ENCODE measurements at places on chromosomes 2 and 18. TPM values are rescaled to one million over a fixed set of nuclear protein-coding genes. Genes with fewer than 3 reads are reported as not detected.
A peak's percentile ranks its signal among the peaks of the same experiment; 100 is the strongest.

DNA sequence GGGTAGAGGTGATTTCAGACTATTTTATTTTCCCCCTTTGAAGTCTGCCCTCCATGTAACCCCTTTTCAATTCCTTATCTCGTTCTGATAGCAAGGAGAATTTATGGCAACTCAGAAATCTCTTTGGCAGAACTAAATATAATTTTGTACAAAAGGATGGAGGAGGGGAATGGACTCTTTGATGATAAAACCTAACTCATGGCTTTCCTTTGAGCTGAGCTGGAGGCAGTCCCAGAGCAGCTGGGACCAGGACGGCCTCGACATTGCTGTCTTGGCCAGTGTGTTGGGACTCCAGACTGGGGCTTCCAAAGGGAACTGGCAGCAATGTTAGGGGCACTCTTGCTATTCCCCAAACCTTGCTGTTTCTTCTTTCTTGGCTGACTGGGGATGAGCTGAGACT lies 47.7 kb downstream of the PAX8 start:
- no peaks in the 10 kb centered on the region for H3K27me3 ChIP-seq
- H3K36me3 ChIP-seq: no peaks in the 10 kb centered on the region
- no peaks in the 10 kb centered on the region for H3K4me1 ChIP-seq
- no peak overlapping the region for H3K27ac ChIP-seq
- no peak overlapping the region for H3K4me3 ChIP-seq

CYP27C1 gene
- not detected for total RNA-seq

- H3K27ac ChIP-seq: no peak overlapping the region
- no peaks in the 10 kb centered on the region for H3K36me3 ChIP-seq
- no peaks in the 10 kb centered on the region for H3K4me1 ChIP-seq
- no peak overlapping the region for H3K4me3 ChIP-seq
- no peak for DNase-seq
Observed at GRCh38 chr2:72395096-72395495, 247.4 kb upstream of the CYP26B1 start.

- no peak for DNase-seq
- no peaks in the 10 kb centered on the region for H3K4me1 ChIP-seq
- no peak overlapping the region for H3K4me3 ChIP-seq
- no peaks in the 10 kb centered on the region for H3K27me3 ChIP-seq
Observed at GRCh38 chr2:127040169-127040568, 66.8 kb downstream of the BIN1 start.

VAMP8 gene
- 145 TPM for total RNA-seq

ATP8B1 gene
- total RNA-seq: 22.0 TPM

DNA sequence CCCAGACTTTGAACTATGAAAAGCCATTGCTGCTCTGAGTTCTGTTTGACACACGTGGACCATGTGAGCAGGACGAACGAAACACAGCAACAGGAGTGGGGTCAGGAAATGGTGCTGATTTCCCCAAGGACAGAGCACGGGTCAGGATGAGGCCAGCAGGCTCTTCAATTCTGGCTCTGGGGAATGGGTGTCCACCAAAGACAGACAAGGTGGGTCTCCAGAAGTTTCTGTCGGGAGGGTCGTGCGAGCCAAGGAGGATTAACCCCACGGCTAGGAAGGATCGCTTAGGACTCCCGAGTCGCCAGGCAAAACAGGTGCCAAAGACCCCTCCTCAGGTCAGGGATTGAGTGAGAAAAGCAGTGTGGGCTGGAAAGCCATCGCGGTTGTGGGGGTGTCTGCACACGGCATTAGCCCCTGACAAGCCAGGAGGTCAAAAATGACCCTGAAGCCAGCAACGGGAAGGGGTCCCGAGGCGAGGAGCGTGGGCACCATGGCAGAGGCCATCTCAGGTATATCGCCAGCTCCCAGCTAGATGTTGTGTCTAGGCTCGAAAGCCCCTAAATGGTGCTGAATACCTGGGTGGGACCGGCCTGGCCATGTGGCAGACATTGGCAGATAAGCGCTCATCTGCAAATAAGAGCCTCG lies 213.9 kb upstream of the SALL3 start:
- no peak for DNase-seq
- no peak overlapping the region for H3K27ac ChIP-seq
- H3K36me3 ChIP-seq: no peaks in the 10 kb centered on the region
- peaks cover 10% of the 10 kb centered on the region for H3K27me3 ChIP-seq
- no peaks in the 10 kb centered on the region for H3K4me1 ChIP-seq
- H3K4me3 ChIP-seq: no peak overlapping the region

DNA sequence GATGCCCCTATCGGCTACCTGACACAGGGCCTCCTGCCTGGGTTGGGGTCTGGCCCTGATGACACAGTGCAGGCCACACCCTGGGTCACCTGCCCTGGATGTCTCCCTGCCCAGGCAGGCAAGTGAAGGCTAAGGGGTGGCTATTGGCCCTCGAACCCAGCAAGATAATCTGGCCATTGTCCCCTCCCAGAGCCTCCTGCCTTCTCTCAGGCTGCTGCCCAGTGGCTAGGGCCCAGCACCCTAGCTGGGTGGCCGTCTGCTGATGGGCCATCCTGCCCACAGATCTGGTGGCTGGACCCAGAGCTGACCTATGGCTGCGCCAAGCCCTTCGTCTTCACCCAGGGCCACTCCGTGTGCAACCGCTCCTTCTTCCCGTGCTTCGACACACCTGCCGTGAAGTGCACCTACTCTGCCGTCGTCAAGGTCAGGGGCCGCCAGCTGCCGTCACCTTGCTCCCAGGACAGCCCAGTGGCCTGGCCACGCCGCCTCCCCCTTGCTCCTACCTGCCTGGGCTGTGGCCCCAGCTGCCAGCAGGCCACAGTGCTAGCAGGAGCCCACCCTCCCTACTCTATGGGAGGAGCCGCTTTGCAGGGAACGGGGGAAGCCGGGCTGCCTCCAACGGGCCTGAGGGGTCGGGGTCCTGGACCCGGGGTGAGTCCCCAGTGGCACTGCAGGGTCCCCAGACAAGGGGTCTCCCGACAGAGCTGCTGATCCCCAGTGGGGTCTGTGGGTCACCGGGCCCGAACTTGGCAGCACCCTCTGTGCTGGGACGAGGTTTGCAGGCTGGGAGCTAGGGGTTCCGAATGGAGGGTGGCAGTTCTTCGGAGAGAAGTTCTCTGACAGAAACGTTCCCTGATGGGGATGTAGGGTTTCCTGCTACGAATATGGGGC lies 4.1 kb downstream of the RNPEPL1 start:
- peaks cover 44% of the 10 kb centered on the region for H3K36me3 ChIP-seq
- H3K4me1 ChIP-seq: peaks cover 38% of the 10 kb centered on the region
- H3K4me3 ChIP-seq: no peak overlapping the region
- peak; percentile 78 for DNase-seq
- H3K27ac ChIP-seq: no peak overlapping the region

NEUROD1 gene
- total RNA-seq: not detected

DNA sequence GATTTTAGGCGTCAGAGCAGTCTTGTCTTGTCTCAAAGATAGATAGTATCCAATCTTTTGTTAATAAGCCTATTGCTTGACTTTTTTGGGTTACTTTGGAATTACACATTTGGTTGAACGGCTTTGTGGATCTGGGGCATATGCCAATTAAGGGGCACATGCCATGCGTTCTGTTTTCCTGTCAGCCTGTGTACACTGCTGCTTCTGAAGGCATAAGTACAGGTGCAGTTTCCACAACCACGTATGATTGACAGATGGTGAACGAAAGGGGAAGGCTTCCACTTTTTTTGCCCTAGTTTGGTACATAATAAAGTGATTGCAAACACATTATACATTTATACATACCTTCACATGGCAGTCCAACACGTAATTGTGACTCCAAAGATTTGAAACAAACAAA lies 102.3 kb downstream of the RAPH1 start:
- H3K27me3 ChIP-seq: no peaks in the 10 kb centered on the region
- no peak for DNase-seq
- H3K4me3 ChIP-seq: no peak overlapping the region
- H3K36me3 ChIP-seq: peaks cover 34% of the 10 kb centered on the region

- no peak overlapping the region for H3K27ac ChIP-seq
- H3K36me3 ChIP-seq: no peaks in the 10 kb centered on the region
- no peaks in the 10 kb centered on the region for H3K4me1 ChIP-seq
Observed at GRCh38 chr18:12476955-12477354, 69.2 kb downstream of the PRELID3A start.

GRCh38 chr2:138213084-138213483 lies 248.8 kb downstream of the HNMT start:
- H3K27ac ChIP-seq: no peak overlapping the region
- H3K4me1 ChIP-seq: no peaks in the 10 kb centered on the region
- H3K36me3 ChIP-seq: no peaks in the 10 kb centered on the region
- no peak overlapping the region for H3K4me3 ChIP-seq

DNA sequence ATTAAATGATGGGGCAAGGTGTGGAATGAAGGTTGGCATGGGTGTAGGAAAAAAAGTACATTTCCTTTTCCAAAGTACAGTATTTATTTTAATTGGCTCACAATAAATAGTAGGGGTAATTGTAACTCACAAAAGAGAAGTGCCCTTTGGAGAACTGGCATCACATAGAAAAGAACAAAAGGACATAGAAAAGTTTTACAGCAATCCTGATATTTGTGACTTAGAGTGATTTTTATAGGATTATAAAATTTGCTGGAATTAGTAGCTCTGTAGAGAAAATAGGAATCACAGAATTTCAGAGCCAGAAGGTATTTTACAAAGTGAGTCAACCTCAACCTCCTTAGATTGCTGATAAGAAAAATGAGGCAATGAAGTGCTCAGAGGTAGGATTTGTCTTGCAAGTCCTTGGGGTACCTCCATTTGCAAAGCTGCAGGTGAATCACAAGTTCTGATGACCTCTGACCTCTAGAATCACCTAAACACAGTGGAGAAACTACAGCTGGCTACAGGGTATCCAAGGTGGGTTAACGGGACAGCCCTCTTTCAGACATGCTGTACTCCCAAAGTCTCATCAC lies 133.6 kb downstream of the SOCS6 start:
- peaks cover 26% of the 10 kb centered on the region for H3K4me1 ChIP-seq
- no peak overlapping the region for H3K4me3 ChIP-seq
- no peak overlapping the region for H3K27ac ChIP-seq

DNA sequence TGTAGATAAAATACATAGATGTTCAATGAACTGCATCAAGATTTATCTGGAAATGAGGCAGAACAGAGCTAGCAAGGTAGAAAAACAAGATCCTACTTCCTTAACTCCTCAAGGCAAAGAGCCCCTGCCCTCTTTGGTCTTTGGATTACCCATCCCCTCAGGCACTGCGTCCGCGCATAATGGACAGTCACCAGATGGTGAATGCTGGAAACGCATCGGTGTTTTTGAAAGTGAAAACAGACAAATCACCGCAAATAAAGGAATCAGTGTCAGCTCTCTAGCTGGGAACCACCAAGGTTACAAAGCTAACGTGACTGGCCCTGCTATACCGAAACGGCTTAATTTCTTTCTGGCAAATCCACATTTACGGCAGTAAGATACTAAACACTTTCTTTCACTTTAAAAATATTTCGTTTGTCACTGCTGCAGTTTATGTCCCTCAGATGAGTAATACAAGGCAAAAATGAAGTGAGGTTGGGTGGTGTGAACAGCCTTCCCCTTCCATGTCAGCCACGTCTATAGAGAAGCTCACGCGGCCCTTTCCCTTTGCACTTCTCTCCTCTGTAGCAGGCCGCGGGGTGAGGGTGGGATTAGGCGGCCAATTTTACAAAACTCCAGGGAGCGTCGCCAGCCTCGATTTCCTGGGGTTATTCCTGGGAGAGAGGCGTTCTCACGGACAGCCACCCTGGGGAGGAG lies 627 bp upstream of the GALR1 start:
- peaks cover 29% of the 10 kb centered on the region for H3K4me1 ChIP-seq
- no peak for DNase-seq
- H3K4me3 ChIP-seq: peak overlapping the region; percentile 38
- no peak overlapping the region for H3K27ac ChIP-seq

FSIP2 gene
- total RNA-seq: 2.6 TPM

DNA sequence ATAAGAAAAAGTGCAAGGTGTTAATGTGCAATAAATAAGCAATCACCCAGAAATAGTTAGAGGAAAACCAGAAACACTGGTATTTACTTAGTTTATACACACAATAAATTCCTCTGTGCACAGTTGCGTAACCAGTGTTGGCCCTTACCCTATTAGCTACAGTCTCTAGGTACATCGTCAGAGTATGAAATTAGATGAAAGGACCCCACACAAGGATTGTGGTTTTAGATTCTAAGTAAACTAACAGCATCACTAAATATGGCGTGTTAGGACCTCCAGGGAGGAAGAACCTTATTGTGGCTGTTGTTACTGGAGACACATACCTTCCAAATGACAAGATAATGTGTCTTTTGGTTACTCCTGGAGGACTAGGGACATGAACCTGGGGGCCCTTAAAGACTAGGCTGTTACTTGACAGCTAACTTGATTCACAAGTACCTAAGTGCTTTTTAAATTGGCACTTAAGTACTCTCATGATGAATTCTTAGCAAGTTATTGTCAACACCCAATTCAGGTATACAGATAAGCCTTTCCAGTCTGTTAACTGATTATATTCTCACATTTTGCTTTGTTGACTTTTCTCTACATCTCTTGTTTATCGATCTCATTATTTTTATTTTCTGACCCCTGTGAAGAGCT lies 115.3 kb downstream of the FEZ2 start:
- H3K36me3 ChIP-seq: peaks cover 15% of the 10 kb centered on the region
- H3K27me3 ChIP-seq: no peaks in the 10 kb centered on the region
- DNase-seq: no peak
- H3K4me1 ChIP-seq: no peaks in the 10 kb centered on the region
- no peak overlapping the region for H3K27ac ChIP-seq

DNA sequence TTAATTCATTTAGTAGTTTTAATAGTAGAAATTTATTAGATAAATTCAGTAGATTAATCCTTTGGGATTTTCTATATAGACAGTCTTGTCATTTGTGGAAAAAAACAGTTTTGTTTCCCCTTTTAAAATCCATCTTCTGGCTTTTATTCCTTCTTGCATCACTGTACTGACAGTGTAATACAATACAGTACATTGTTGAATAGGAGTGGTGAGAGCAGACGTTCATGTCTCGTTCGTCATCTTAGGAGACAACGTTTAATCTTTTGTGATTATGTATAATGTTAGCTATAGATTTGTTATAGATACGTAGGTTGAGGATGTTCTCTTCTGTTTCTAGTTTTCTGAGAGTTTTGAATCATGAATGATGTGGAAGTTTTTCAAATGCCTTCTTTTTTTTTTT lies 61.8 kb downstream of the NCOA1 start:
- H3K4me3 ChIP-seq: no peak overlapping the region
- no peaks in the 10 kb centered on the region for H3K27me3 ChIP-seq
- peaks cover 23% of the 10 kb centered on the region for H3K36me3 ChIP-seq

GPAT2 gene
- total RNA-seq: 8.3 TPM

DNA sequence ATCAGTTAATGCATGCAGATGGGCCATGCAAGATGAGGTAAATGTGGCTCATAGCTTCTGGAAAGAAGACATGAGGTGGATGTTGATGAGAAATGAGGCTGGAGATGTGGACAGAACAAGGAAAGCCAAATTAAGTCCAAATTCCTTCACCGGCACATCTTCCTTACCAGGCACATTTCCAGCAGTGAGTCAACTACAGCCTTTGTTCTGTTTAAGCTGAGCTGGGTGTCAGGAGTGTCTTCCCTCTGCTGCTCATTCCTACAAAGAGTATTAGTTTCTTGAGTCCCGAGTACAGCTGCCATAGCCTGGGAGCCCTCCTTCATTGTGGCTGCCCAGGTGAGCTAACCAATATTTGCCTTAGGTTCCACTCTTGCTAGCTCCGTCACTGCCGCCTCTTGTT lies 945.0 kb downstream of the SLC4A3 start:
- no peaks in the 10 kb centered on the region for H3K4me1 ChIP-seq
- no peak overlapping the region for H3K4me3 ChIP-seq
- H3K27me3 ChIP-seq: no peaks in the 10 kb centered on the region
- H3K27ac ChIP-seq: no peak overlapping the region
